Adrenal gland (tissue), 19 donors: ENCODE measurements at places on chromosomes 1 and 21. TPM values are rescaled to one million over a fixed set of nuclear protein-coding genes. Genes with fewer than 3 reads are reported as not detected.

DNA sequence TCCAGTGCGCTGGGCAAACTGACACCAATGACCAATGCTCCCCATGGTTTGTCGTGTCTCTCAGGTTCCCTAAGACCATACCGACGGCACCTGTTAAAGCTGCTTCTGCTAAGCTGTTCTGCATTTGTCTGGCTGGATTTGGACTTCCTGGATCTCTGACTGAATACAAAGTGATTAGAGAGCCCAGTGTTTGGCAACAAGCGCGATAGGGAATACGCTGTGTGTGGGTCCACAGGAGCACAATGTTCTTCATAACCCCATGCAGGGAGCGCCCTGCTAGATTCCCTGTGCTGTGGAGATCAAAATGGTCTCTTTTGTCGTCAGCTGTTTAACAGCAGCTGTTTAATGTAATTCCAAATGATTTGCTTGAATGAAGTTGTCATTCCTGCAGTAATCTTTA lies 26.0 kb upstream of the ESRRG start:
- no peak overlapping the region for H3K27ac ChIP-seq
- H3K4me1 ChIP-seq, result no peaks in the 10 kb centered on the region
- no peaks in the 10 kb centered on the region for H3K36me3 ChIP-seq
- H3K4me3 ChIP-seq, result no peak overlapping the region

GRCh38 chr1:44500181-44501046 lies 95.4 kb downstream of the RNF220 start:
- peaks cover 14% of the 10 kb centered on the region for H3K27me3 ChIP-seq
- no peak for DNase-seq
- H3K4me3 ChIP-seq, result no peak overlapping the region
- no peak overlapping the region for H3K27ac ChIP-seq

The MFAP2 gene
- 16.7 TPM for total RNA-seq

The PLD5 gene
- 2.7 TPM for total RNA-seq

The CHI3L2 gene
- total RNA-seq, result not detected

The RNU1-3 gene
- under 0.01 TPM for total RNA-seq

The KRTAP19-1 gene
- total RNA-seq, result not detected
